ENCODE measurements at places on chromosomes 7 and 10.

DNA sequence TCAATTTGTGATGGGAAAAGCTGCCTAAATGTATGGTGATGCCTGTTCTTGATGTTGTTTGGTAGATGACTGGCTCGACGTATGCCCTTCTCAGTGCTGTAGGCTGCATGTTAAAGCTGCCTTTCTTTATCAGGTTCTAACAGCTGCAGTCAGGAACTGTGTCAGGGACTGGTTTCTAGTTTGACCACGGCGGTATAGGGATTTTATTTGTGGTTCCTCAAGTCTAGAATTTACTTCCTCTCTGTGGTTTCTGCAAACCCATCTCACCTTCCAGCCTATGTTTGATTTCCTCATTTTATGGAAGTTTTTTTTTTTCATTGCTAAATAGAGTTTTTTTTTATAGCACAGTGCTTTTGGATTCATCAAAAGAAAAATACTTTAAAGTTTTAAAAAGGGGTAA is 26.5 kb downstream of the LMTK2 start:
- no peak for DNase-seq

DNA sequence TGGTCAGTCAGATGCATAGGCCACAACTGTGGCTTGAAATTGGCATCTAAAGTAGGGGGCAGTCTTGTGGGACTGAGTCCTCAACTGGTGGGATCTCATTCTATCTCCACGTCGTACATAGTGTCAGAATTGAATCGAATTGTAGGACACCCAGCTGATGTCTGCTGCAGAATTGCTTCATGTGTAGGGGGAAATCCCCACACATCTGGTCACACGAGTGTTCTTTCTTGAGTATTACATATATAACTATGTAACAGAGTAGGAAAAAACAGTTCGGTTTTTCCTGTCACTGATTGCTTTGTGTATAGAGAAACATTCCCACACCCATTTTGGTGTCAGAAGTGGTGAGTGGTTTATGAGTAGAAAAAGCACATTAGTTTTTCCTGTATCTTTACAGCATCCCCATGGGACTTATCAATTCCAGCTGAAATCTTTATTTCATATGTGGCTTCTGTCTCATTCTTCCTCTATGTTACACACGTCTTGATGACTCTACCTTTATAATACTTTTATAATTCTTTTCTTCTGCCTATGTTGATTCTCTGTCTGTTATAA is 79.4 kb upstream of the PCGF5 start:
- no peak for DNase-seq

DNA sequence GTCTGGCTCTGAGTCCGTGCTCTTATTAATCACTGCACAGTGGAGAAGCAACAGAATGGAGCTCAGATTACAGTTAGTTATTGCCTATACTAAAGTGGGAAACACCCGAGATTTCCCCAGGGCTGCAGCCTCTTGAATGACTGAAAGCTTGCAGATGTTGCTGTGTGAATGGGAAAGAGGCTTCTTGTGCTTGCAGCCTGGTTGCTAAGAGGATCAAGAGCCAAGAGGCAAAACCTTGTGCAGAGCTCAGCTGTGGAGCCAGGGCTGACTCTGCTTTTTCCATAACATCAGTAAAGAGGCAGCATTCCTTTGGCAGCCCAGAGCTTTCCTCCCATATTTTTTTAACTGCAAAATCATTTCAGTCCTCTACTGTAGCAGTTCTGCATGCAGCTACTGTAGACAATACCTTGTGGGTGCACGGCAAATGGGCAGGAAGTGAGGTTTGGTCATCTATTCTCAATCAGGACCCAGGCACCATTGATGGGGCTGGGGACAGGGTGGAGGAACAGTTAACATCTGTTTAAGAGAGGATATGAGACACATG is 86.5 kb downstream of the RALA start:
- DNase-seq = no peak

DNA sequence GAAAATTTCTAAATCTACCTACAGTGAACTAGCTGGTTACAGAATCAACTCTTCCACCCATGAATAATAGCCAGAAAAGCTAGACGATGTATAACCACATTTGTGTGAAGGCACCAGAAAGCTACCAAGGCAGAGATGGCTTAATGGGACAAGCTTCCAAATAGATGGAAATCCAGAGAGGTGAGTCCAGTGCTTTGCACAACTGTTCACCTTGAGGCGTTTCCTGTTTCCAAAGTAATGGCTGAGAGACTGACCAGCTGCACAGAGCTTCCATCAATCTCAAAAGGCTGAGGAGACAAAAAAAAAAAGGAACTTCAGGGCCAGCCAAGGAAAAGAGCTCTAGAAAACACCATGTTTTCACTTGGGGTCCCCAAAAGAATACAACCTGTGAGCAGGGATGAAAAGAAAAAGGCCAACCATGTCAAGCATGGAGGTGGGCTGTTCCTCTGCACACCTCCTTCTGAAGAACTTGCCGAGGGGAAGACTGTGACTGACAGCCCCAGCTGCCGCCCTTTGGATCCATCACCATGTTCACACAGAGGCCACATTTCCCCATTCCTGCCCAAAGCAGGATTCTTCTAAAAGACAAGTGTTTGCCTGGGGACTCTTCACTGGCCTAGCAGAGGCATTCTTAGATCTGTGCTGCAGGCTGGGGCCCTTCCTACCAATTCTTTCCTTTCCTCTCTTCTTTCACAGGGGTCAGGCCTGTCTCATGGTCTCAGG is 72.9 kb downstream of the ARHGAP21 start:
- DNase-seq = no peak

DNA sequence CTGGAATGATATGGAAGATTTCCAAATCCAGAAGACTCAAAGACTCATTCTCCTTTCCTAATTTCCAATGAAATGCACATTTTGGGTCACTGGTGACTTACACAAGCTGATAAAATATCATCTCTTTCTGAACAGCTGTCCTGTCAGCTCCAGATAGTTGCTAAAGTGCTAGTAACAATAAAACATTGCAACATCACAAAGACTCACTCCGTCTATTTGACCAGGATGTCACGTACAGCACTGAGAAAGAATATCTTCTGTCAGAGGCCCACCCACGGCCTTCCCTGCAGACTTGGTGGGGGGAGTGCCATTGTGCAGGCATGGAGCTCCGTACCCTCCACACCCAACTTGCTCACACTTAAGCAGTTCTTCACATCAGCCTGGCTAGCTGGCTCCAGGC is 78.9 kb upstream of the EGR2 start:
- no peak for DNase-seq

- DNase-seq = no peak
Measured at GRCh38 chr7:43553999-43554398, 28.9 kb upstream of the STK17A start.

Measured in stimulated activated CD8-positive, alpha-beta memory T cell treated with anti-CD3 and anti-CD28 coated beads, Interleukin-15, amount 100 ng/mL, for 4 hours (primary cell).